ENCODE measurements at places on chromosomes 6 and 20.

- DNase-seq, result no peak
Observed at GRCh38 chr6:9581155-9581554, 833.7 kb downstream of the TFAP2A start.

GRCh38 chr6:3247255-3248146 lies 11.2 kb upstream of the PSMG4 start:
- DNase-seq, result no peak

DNA sequence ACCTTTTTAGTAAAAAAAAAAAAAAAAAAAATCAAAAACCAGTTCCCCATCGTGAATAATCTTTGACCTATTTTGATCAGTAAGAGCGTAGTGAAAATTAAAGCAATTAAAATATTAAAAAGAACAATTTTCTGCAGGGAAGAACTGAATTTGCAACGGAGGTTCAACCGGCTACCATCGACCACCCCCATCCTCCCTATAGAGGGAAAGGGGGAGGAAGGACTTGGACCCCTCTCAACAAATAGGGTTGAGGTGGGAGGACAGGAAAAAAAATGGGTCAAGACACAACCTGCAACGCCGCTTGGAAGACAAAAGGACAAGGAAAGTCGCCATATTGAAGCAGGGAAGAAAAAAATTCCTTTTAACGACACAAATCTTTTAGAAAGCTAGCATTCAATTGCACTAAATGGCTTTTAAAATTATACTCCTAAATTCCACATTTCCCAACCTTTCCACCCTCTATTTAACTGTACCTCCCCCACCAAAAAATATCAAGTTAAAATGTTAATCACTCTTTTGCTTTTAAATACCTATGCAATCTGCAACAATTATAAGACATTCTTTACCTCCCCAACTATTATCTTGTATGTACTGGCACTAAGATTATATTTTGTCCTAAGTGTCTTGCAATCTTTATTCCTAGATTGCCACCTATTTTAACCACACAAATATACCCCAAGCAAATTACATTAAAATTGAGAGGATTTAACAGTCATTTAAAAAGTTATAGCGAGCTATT lies 1.7 kb downstream of the PPP1R10 start:
- DNase-seq, result no peak

DNA sequence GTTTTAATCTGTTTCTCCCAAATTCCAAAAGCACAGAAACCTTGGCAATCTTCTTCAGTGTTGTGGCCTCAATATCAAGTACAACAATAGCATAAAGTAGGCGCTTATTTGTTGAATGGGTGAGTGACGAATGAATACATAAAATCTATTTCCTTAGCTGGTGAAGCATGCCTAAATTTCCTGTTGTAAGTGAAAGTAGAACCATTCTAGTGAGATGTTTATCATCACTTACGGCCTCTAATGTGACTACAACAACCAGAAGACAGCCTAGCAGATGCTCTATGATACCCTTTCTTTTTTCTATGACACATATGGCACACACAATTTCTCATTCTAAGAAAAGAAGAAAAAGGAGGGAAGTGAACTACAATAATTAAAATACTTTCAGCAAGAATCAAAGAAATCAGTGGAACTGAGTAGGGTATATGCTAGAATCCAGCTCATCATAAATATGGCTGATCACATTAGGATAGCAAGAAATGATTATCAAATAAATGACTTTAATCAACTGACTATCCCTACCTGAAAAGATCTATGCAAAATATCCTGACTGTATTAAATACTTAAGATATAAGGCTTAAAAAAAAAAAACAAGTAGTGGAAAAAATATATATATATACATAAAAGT lies 67.4 kb downstream of the BTBD9 start:
- DNase-seq, result no peak

- no peak for DNase-seq
Observed at GRCh38 chr6:112296694-112297093, 42.3 kb upstream of the LAMA4 start.

GRCh38 chr6:47047097-47047478 lies 5.0 kb upstream of the ADGRF1 start:
- no peak for DNase-seq

- no peak for DNase-seq
Observed at GRCh38 chr6:76633259-76633658, 560.8 kb upstream of the IMPG1 start.

GRCh38 chr6:87917886-87918285 lies 129.8 kb upstream of the SPACA1 start:
- DNase-seq, result no peak

GRCh38 chr20:53736757-53737395 lies 143.2 kb upstream of the ZNF217 start:
- no peak for DNase-seq

- DNase-seq, result no peak
Observed at GRCh38 chr20:43977252-43977651, 62.6 kb downstream of the TOX2 start.

DNA sequence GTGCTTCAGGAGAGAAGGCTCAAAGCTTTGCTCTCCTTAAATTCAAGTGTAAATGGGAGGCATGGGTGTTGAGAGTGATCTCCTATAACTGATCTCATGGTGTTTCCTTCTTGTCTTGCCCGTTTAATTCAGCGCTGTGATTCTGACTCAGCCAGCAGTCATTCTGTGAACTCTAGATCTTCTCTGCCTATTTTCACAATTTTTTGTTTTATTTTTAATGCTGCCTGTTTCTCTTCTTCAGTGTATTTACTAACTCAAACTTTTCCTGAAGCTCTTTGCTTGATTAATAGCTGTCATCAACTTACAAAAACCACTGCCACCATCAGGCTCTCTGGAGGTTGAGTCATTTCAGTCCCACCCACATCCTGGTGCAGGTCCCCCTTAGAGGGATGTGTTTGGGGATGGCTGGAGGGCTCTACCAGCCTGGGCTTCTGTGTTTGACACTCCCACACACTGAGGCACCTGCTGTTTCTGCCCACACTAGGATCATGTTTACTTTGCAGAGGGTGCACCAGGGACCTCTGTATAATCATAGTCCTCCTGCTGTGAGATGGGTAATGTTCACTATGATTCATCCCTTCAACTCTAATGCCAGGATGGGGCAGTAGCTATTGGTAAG lies 94.0 kb downstream of the SHLD1 start:
- DNase-seq, result peak; percentile 28

DNA sequence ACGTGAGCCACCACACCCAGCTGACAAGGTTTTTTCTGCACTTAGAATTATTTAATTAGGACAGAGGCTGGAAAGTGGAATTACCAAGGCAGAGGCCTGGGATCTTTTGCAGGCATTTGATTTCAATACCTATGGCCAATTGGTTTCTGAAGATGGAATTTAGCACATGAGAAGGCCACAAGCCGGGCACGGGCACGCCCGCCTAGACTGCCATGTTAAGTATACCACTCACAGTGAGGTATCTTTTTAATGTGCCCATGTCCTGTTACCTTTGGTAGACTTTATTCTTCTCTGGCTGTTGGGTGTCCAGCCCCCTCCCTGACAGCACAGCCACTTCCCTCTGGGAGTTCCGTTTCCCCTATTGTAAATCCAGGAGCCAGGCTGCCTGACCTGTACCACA lies 18.0 kb upstream of the TAF8 start:
- no peak for DNase-seq

DNA sequence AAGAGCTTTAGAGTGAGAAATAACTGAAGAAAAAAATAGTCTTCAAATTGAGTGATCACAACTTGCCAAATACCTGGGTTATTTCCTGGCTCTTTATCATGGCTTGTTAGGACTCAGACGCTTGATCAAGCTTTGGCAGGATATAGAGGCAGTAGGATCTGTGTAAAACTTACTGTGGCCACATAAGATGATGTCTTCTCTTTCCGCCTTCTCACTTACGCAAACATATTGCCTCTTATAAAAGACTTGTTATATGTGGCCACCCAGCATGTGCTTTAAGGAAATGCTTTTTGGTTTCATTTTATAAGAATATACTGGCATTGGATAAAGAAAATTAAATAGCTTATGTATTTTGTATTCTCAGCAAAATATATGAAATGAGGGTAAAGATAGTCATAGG lies 101.8 kb upstream of the AKIRIN2 start:
- DNase-seq, result no peak

- no peak for DNase-seq
Observed at GRCh38 chr6:7998103-7998725, 66.0 kb downstream of the BLOC1S5 start.

DNA sequence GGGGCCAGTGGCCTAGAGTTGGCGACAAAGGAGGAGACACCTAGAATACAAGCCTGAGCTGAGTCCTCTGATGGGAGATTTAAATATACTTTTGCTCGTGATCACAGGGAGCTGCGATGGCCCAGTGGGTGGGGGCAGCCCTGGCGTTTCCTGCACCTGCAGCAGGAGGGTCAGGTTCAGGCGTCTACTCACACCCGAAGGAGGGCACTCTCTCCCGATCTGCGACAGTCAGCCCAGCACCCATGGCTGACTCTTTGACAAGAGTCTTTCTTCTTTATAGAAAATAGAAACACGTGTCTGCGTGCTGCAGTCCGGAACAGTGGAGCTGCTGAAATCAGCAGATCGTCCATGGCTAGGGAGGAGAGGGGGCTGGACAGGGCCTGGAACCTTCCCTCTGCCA lies 338.2 kb downstream of the CDH4 start:
- no peak for DNase-seq

DNA sequence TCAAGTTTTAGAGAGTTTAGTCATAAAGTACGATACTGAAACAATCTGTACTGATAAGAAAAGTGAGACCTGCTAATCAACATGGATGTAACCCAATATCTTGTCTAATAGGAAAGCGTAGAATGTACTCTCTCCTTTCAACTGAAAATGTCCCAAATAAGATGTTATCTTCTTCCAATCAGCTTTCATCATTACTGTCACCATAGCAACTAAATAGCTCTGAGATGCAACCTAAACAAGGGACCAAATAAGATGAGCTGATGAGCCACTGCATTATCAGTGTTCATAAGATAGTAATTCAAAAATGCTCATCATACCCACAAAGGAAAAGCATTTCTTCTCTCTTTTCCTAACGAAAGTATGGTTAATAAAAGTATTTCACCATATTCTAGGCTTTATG lies 1108.3 kb upstream of the MAP3K7 start:
- DNase-seq, result no peak

DNA sequence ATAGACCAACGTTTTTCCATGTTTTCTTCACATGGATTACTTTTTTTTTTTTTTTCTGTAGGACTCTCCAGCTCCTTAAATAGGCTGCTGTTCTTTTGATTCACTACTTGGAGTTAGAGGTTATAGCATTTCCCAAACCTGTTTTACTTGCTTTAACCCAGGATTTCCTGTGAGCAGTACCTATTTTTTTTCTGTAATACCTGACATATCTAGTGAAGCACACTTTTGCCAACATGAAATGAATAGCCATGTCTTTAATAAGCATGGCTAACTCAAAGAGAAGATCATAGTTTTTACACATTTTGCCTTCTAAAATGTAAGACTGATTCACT lies 137.0 kb downstream of the FOXA2 start:
- no peak for DNase-seq

- DNase-seq, result no peak
Observed at GRCh38 chr20:50788045-50788991, 6.5 kb upstream of the BCAS4 start.

GRCh38 chr20:50445354-50446151 lies 64.6 kb upstream of the PTPN1 start:
- DNase-seq, result no peak

DNA sequence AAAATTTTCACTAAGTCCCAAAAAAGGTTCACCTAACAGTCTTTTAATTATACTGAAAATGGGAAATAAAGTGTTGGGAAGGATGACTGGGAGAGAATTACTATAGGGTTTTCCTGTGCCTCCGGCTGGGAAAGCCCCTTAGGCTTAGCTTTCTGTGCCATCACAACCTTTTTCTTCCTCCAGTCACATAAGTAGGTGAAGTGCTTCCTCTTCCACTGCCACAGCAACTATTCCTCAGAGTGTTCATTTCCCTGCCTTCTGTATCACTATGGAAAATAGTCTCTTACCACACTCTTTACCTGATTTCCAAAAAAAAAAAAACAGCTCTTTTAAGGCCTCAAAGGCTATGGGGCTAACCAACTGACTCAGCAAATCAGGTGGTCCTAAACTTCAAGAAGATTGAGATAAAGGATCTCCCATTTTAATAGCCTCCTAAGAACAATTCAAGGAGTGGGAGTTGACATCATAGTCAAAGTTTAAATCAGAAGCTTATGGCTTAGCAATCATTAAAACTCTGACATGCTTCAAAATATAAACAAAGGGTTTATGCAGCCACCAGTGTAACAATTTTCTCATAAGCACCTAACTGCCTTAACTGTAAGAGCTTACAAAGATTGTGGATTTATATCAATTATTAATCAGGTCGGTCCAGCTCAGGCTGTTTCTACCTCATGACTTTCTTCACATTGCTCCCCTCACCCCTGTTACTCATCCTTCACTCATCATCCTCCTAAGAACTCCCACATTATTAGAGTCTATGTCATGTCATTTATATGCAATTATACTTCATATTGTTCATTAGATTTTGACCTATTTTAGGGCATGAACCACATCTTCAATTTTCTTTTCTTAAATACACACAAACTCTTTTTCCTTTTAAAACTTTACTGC lies 95.3 kb downstream of the RNGTT start:
- DNase-seq, result no peak
